ENCODE measurements at places on chromosomes 1 and 21.
A peak's percentile ranks its signal among the peaks of the same experiment; 100 is the strongest.

GRCh38 chr1:50529510-50529909 lies 106.3 kb upstream of the DMRTA2 start:
- DNase-seq: no peak

DNA sequence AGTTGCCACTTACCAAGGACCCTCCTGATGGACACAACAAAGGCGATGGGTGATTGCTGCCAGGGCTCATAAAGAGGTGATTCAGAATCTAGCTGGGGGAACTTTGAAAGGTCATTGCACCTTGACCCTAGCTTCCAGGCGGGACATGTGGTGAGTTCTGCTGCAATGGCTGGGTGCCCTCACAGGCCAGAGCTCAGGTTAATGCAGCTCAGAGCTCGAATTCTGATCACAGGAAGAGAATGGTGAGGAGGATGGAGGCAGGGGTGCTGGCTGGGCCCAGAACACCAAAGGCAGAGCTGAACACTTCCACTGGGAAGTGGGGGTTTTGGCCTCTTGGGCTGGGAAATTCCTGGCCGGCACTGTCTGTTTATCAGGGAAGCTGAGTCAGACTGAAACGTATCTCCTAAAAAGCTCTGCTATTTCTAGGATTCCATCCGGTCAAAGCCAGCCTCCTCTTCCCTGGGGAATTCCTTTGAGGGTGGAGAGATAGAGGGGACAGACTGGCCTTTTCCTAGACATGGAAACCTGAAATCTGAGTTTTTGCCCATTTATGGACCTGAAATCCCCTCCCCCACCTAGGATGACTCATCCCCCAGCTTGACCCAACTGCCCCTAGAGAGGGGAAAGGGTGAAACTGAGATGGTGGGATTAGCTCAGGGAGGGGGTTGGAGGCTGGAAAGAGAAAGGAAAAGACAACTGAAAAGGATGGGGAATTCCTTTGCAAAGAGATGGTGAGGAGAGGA lies 27.2 kb downstream of the NUAK2 start:
- DNase-seq: peak; percentile 72

- no peak for DNase-seq
Measured at GRCh38 chr1:28560886-28561285, 8.0 kb downstream of the TRNAU1AP start.

DNA sequence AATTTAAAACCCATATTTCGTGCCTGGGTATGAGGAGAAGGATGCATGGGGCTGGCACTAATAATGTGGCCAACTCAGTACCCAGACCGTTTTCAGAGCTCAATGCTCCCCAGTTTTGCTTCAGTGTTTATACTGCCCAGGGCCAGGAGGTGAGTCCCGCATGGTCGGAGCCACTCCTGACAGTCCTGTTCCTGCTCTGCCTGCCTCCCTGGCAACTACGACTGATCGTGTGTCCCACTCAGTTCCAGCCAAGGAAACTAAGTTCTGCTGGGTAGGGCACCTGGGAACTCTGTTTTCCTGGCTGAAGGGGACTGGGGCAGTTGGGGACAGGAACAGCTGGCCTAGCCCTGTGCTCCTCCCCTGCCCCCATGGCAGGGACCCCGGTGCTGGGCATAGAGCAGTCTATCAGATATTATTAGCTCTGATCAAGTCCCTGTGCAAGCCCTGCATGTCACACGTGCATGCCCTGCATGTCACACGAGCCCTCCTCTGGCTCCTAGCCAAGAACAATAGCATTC lies 19.2 kb downstream of the S100A7 start:
- no peak for DNase-seq

- no peak for DNase-seq
Measured at GRCh38 chr1:60126723-60127122, 53.2 kb upstream of the C1orf87 start.

- DNase-seq: no peak
Measured at GRCh38 chr1:182406012-182406411, 5.5 kb upstream of the TEDDM1 start.

DNA sequence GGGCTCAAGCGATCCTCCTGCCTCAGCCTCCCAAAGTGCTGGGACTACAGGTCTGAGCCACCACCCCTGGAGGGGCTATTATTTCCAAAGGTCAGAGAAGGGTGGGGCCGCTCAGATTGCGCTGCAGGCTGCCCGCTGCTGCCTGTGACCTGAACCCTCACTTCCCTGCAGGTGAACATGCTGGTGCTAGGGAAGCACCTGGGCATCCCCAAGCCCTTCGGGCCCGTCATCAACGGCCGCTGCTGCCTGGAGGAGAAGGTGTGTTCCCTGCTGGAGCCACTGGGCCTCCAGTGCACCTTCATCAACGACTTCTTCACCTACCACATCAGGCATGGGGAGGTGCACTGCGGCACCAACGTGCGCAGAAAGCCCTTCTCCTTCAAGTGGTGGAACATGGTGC lies 8.6 kb upstream of the PADI6 start:
- no peak for DNase-seq

DNA sequence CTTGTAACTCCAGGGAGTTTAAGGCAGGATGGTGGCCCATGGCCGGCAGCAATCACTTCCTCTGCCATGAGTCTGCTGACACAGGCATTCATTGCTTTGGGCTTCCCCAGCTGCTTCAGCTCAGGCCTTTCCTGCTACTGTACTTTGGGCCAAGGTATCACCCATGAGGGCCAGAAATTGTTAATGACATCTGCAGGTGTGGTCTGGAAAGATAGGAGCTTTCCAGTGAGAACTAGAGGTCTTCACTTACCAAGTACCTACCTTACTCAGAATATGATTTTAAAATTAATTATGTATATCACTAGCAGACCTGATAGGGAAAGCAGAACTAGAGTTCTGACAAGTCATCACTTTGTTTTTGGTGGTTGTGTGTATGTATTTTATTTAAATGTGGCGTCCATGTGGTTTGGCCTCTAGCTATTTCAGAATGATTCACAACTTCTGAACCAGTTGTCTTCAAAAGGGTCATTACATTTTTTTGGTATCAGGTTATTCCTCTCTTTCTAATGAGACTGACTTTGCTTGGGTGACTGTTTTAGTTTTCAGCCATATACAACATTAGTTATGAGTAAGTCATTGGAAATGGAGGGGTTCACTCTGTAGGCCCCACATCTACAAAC lies 2.7 kb downstream of the RGL1 start:
- DNase-seq: peak; percentile 31

DNA sequence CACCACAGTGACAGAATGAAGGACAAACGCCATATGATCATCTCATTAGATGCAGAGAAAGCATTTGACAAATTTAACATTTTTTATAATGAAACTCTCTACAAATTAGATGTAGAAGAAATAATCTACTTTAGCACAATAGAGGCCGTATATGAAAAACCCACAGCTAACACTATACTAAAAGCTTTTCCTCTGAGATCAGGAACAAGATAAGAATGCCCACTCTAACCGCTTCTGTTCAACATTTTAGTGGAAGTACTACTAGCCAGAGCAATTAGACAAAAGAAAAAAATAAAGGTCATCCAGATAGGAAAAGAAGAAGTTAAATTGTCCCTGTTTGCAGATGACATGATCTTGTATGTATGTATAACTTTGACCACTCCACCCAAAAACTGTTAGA lies 109.7 kb downstream of the SLC35F3 start:
- no peak for DNase-seq

DNA sequence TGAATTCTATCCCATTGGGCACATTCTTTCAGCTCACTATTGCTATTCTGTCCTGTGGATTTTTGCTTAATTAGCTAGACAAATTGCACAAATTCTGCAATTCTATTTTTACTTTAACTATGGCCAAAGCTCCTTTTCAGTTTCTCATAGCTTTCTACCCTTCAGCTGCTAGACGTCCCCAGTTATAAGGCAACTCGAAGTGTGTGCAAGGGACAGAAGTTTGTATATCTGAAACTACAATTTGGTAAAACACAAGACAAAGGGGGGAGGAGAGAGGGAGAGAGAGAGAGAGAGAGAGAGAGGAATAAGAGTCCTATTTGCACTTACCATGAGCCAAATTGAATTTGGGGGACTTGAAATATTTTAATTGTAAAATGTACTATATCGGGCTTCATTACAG lies 91.8 kb downstream of the SETD4 start:
- DNase-seq: no peak

DNA sequence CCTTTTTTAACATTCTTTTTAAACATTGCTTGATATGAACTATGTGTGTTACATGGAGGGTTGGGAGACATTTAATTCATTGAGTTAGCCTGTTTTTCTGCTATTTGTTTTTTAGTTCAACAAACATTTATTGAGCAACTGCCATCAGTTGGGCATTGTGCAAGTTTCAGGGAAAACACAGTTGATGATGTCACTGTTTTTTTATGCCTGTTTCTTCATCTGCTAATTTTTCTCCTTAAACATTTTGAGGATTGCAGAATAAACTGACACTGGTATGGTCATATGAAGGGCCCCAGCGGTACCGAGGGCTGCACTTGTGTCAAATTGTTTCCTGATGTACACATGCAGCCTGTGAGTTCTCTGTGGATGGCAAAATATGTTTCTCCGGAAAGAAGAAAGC lies 253.0 kb downstream of the FGGY start:
- peak; percentile 77 for DNase-seq

DNA sequence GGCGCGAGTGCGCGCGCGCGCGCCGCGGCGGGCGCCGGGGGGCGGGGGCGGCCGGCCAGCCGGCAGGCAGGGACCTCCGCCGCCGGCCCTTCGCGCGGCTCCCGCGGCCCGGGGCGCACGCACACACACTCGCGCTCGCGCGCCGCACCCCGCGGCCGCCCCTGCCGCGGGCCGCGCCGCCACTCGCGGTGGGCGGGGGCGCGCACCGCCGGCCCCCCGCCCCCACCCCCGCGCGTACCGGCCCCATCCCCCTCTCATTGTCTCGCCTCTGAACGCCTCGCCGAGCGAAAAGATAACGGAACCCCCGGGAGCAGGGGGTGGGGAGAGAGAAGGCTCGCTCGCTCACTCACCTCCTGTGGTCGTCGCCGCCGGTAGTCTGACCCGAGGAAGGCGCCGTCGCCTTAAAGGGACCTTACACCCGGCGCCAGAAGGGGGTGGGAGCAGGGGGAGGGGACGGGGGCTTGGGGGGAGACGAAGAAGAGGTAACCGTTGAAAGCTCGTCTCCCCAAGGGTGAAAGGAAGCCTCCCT lies 428 bp downstream of the POGZ start:
- DNase-seq: no peak

DNA sequence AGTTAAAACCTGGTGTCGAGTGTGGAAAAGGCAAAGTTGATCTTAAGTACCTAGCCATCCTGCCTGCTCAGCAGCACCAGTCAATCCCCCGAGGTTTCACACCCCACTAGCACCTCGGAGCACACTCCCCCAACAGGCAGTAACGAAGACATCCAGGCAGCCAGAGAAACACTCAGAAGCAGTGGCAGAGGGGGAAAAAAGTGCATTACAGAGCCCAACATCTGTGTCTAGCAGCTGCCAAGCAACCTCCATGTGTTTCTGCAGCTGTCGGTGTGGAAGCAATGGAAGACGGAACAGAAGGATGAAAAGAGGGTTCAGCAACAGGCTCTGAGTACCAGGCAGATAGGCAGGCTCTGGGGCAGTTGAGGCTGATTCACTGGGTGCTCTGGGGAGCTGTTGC lies 73.4 kb upstream of the PROX1 start:
- DNase-seq: no peak

- no peak for DNase-seq
Measured at GRCh38 chr1:154998818-154999570, 3.6 kb upstream of the ZBTB7B start.

DNA sequence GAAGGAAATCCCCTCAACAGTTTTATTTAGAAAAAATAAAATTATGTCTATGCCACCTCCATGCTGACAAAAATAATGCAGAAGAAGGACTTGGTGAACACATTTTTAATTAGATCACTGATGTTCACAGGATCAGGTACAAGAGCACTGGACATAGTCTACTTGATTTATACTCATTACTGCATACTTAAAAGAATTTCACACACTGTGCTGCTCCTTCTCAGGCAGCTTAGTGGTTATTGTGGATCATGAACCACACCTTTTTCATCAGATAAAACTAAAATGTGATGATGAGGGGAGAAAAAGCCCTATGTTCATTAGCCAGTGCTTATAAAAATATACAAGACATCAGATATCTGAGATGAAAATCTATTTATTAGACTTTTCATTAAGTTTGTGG lies 103.3 kb upstream of the DPH5 start:
- DNase-seq: no peak

DNA sequence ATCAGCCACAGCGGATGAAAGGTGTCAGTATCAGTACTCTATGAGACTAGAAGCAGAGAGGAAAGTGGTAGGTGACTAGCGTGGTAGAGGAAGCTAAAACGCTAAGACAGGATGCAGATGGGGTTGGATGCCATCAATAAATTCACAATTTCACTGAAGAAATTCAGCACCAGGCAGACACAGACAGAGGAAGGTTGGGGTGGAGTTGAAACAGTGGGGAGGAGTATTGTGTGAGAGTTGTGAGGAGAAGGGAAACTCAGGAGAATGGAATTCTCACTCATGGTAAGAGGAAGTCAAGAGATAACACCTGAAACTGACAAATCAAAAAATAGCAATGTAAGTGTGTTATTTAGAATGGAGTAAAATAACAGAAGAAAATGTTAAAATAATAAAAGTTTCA lies 208.5 kb upstream of the DAB1 start:
- no peak for DNase-seq

- no peak for DNase-seq
Measured at GRCh38 chr1:157399984-157400382, 152.3 kb downstream of the FCRL5 start.

DNA sequence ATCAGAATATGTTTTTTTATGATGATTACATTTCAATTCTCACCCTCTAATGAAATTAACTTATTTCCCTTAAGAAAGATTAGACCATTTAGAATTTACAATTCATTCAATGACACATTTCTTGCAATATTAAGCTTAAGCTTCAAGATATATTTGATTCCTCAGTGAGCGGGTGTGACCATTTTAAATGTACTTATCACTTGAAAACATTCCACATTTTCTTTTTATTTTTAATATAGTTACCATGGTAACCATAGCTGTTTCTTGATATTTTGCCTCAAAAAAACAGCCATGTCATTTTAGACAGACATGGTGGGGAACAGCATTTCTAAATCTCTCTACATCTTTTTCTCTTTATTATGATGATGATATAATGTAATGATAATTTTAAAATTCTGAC lies 1029.0 kb upstream of the B3GALT2 start:
- DNase-seq: no peak
